Right lobe of liver (tissue), 6 donors: ENCODE measurements at places on chromosomes 16 and 17. TPM values are rescaled to one million over a fixed set of nuclear protein-coding genes. Genes with fewer than 3 reads are reported as not detected.

The CD300LB gene
- total RNA-seq, result 0.15 TPM

The HSPB9 gene
- 0.43 TPM for total RNA-seq

The CASKIN2 gene
- total RNA-seq, result 11.1 TPM

The SYT17 gene
- total RNA-seq, result 8.7 TPM

The CDC42EP4 gene
- total RNA-seq, result 33.5 TPM

The FMNL1 gene
- 3.7 TPM for total RNA-seq

The PNMT gene
- not detected for total RNA-seq

The DYNLRB2 gene
- 0.64 TPM for total RNA-seq

The NEUROD2 gene
- total RNA-seq, result not detected

The TP53TG3C gene
- not detected for total RNA-seq

GRCh38 chr17:78234261-78234865, 2.9 kb downstream of the TMEM235 start:
- no peak for DNase-seq
- no peak overlapping the region for H3K4me3 ChIP-seq
- H3K27me3 ChIP-seq, result no peaks in the 10 kb centered on the region
- no peaks in the 10 kb centered on the region for H3K36me3 ChIP-seq
- no peaks in the 10 kb centered on the region for H3K4me1 ChIP-seq

- no peak for DNase-seq
- no peaks in the 10 kb centered on the region for H3K36me3 ChIP-seq
- H3K27me3 ChIP-seq, result no peaks in the 10 kb centered on the region
- no peak overlapping the region for H3K27ac ChIP-seq
- H3K4me3 ChIP-seq, result no peak overlapping the region
- no peaks in the 10 kb centered on the region for H3K4me1 ChIP-seq
Observed at GRCh38 chr16:28503470-28504259, 3.0 kb downstream of the IL27 start.

GRCh38 chr16:12319428-12320035, 343.0 kb downstream of the SNX29 start:
- H3K27me3 ChIP-seq, result no peaks in the 10 kb centered on the region
- H3K27ac ChIP-seq, result no peak overlapping the region
- DNase-seq, result no peak
- no peaks in the 10 kb centered on the region for H3K36me3 ChIP-seq
- H3K4me3 ChIP-seq, result no peak overlapping the region

GRCh38 chr17:5203908-5204294, 12.2 kb upstream of the ZNF594 start:
- H3K4me3 ChIP-seq, result no peak overlapping the region
- DNase-seq, result no peak
- H3K27ac ChIP-seq, result no peak overlapping the region
- no peaks in the 10 kb centered on the region for H3K27me3 ChIP-seq
- H3K4me1 ChIP-seq, result no peaks in the 10 kb centered on the region

- H3K27me3 ChIP-seq, result no peaks in the 10 kb centered on the region
- DNase-seq, result no peak
- no peaks in the 10 kb centered on the region for H3K4me1 ChIP-seq
- no peak overlapping the region for H3K4me3 ChIP-seq
Observed at GRCh38 chr17:75722076-75722475, 817 bp downstream of the ITGB4 start.

GRCh38 chr17:79050551-79050950, 24.1 kb upstream of the ENGASE start:
- H3K36me3 ChIP-seq, result no peaks in the 10 kb centered on the region
- no peaks in the 10 kb centered on the region for H3K4me1 ChIP-seq
- H3K27ac ChIP-seq, result no peak overlapping the region
- DNase-seq, result no peak
- H3K27me3 ChIP-seq, result no peaks in the 10 kb centered on the region
- no peak overlapping the region for H3K4me3 ChIP-seq

GRCh38 chr17:73111386-73111785, 18.9 kb upstream of the SLC39A11 start:
- H3K27ac ChIP-seq, result no peak overlapping the region
- no peak overlapping the region for H3K4me3 ChIP-seq
- no peaks in the 10 kb centered on the region for H3K36me3 ChIP-seq
- no peak for DNase-seq
- H3K4me1 ChIP-seq, result no peaks in the 10 kb centered on the region
- H3K27me3 ChIP-seq, result no peaks in the 10 kb centered on the region

GRCh38 chr17:33888455-33888854, 366.6 kb upstream of the CCL2 start:
- H3K36me3 ChIP-seq, result no peaks in the 10 kb centered on the region
- H3K4me1 ChIP-seq, result no peaks in the 10 kb centered on the region
- no peaks in the 10 kb centered on the region for H3K27me3 ChIP-seq
- H3K27ac ChIP-seq, result no peak overlapping the region

GRCh38 chr16:29310852-29311314, 95.6 kb downstream of the NPIPB11 start:
- H3K36me3 ChIP-seq, result no peaks in the 10 kb centered on the region
- H3K4me3 ChIP-seq, result no peak overlapping the region
- H3K4me1 ChIP-seq, result no peaks in the 10 kb centered on the region
- H3K27ac ChIP-seq, result peak overlapping the region; percentile 47
- H3K27me3 ChIP-seq, result no peaks in the 10 kb centered on the region

- DNase-seq, result no peak
- no peak overlapping the region for H3K4me3 ChIP-seq
- H3K4me1 ChIP-seq, result no peaks in the 10 kb centered on the region
- H3K27ac ChIP-seq, result no peak overlapping the region
- no peaks in the 10 kb centered on the region for H3K27me3 ChIP-seq
Observed at GRCh38 chr16:52265446-52265861, 281.5 kb downstream of the TOX3 start.

DNA sequence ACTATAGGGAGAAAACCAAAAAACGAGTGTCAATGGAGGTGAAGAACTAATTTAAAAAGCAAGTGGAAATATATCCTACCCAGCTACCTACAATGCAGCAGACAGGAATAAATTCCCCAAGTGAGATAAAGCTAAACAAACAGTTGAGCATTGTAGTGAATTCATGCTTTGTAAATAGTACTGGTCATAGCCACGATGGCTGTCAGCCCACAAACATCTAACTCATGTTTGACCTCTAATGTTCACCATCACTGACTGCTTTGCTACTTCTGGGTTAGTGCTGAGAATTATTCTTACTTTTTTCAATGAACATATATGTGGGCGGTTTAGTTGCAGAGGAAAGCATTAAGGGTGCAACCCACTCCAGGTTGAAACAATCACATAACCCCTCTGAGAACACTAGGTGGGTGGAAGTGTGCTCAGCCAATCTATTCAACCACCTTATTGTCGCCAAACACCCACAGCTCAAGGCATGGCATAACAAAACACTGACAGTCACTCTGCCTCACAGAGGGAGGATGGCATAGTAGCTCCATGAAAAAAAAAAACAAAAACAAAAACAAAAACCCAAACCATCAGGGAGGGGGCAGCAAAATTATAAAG, 264.1 kb downstream of the ZFHX3 start:
- H3K4me3 ChIP-seq, result no peak overlapping the region
- no peak overlapping the region for H3K27ac ChIP-seq
- no peaks in the 10 kb centered on the region for H3K4me1 ChIP-seq
- DNase-seq, result no peak

GRCh38 chr16:71218306-71218963, 12.1 kb downstream of the HYDIN start:
- no peak overlapping the region for H3K4me3 ChIP-seq
- H3K27me3 ChIP-seq, result no peaks in the 10 kb centered on the region
- H3K27ac ChIP-seq, result no peak overlapping the region
- no peaks in the 10 kb centered on the region for H3K36me3 ChIP-seq

DNA sequence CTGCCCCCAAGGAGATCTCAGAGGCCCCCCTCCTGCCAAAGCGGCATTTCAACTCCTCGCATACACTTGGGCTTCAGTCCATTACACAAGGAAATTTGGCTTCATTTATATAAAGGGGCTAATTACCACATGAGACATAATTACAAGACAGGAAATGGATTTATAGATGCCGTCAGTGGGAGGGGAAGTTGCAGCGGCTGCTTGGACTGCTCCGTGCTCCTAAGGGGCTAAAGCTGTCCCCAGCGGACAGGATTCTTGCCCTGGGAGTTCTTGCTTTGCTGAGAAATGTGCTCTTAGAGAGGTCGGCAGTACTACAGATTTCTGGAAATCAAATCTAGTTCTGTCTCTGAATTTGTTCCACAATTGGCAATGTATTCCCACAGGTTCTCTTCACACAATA, 57.2 kb upstream of the NLK start:
- H3K36me3 ChIP-seq, result no peaks in the 10 kb centered on the region
- no peaks in the 10 kb centered on the region for H3K4me1 ChIP-seq
- no peak overlapping the region for H3K4me3 ChIP-seq
- H3K27me3 ChIP-seq, result no peaks in the 10 kb centered on the region

DNA sequence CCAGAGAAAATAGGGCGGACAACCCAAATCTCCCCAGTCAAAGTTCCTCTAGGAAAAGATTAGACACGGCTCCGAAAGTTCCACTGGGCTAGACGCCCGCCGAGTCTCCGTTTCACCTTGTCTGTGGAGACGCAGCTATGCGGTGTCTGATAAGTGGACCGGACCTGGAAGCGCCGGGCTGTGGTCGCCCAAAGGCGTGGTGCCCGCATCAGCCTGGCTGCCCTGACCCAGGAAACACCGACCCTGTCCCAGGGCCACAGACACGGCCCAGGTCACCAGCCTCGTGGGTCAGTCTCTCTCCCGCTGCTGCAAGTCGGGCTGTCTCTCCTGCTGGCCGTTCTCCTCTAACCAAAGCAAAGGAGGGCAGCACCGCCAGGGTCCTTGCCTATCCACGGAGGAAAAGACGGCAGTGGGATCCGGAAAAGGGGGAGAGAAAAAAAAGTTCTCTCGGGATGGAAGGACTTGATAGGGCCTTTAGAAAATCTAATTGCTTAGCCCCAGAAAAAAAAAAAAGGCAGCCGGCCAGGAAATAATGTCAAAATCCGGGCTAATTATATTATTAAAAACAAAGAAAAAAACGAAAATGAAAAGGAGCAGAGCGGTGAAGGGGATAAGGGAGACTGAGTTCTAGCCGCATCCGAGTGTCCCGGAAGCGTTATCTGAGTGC, 13.9 kb upstream of the FOXF1 start:
- peaks cover 40% of the 10 kb centered on the region for H3K27me3 ChIP-seq
- no peak for DNase-seq
- no peaks in the 10 kb centered on the region for H3K36me3 ChIP-seq
- H3K4me1 ChIP-seq, result no peaks in the 10 kb centered on the region

- H3K36me3 ChIP-seq, result no peaks in the 10 kb centered on the region
- H3K27ac ChIP-seq, result peak overlapping the region; percentile 48
- no peaks in the 10 kb centered on the region for H3K27me3 ChIP-seq
- H3K4me1 ChIP-seq, result no peaks in the 10 kb centered on the region
- DNase-seq, result no peak
Observed at GRCh38 chr17:63997341-63998048, 656 bp upstream of the PRR29 start.

GRCh38 chr17:53137869-53138268, 684.9 kb upstream of the KIF2B start:
- H3K27me3 ChIP-seq, result peaks cover 10% of the 10 kb centered on the region
- no peak for DNase-seq
- H3K4me3 ChIP-seq, result no peak overlapping the region
- H3K4me1 ChIP-seq, result no peaks in the 10 kb centered on the region
- H3K27ac ChIP-seq, result no peak overlapping the region
- H3K36me3 ChIP-seq, result no peaks in the 10 kb centered on the region

- H3K4me1 ChIP-seq, result no peaks in the 10 kb centered on the region
- H3K27ac ChIP-seq, result no peak overlapping the region
- H3K36me3 ChIP-seq, result no peaks in the 10 kb centered on the region
- no peaks in the 10 kb centered on the region for H3K27me3 ChIP-seq
- H3K4me3 ChIP-seq, result no peak overlapping the region
- DNase-seq, result no peak
Observed at GRCh38 chr16:49958448-49958847, 66.6 kb upstream of the CNEP1R1 start.

DNA sequence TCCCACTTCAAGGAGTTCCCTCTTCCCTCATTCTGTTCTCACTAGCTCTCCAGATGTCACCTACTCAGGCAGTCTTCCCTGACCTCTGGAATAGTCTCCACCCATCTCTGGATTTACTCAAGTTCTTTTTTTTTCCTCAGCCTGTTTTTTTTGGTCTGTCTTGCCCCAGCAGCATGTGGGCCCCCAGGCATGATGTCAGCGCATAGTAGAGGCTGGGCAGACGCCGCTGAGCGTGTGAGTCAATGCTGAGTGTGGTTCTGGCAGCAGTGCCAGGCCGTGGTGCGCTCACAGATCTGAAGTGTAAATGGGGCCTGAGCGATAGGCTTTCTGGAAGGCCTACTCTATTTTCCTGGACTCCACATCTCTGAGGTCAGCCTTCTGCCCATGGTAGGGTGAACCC, 2.7 kb upstream of the KCNJ18 start:
- no peaks in the 10 kb centered on the region for H3K27me3 ChIP-seq
- H3K4me1 ChIP-seq, result no peaks in the 10 kb centered on the region
- no peak overlapping the region for H3K4me3 ChIP-seq
- no peaks in the 10 kb centered on the region for H3K36me3 ChIP-seq
- no peak for DNase-seq

DNA sequence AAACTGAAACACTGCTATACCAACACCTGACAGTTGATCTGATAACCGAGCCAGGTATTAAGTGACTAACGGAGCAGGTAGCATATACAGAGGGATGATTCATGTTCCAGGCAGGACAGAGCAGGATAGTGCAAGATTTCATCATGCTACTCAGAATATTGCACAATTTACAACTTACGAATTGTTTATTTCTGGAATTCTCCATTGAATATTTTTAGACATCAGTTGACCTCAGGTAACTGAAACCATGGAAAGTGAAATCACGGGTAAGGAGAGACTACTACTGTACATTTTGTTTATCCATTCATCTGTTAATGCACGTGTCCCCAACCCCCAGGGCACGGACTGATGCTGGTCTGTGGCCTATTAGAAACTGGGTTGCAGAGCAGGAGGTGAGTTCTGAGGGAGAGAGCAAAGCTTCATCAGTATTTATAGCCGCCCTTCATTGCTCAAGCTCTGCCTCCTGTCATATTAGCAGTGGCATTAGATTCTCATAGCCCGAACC, 14.5 kb upstream of the PPM1E start:
- H3K4me3 ChIP-seq, result no peak overlapping the region
- DNase-seq, result no peak
- no peaks in the 10 kb centered on the region for H3K4me1 ChIP-seq
- no peaks in the 10 kb centered on the region for H3K36me3 ChIP-seq

GRCh38 chr17:32626379-32626791, 139.6 kb downstream of the CDK5R1 start:
- DNase-seq, result no peak
- H3K27ac ChIP-seq, result no peak overlapping the region

DNA sequence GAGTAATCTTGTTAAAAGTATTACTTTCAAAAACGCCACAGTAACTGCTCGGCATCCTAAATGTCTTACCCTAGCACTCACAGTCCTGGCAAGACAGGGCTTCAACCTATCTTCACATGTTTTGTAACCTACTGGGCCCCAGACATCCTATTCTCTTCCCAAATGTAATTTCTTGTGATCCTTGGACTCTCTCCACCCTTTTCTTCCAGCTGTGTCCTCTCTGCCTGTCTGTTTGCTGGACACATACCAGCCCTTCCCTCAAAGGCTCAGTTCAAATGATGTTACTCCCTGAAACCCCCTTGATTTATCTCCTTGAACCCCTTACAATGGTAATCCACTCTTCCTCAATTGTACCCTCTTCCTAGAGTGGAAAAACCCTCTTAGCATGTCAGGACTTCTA, 60.1 kb upstream of the CNEP1R1 start:
- H3K27ac ChIP-seq, result no peak overlapping the region
- DNase-seq, result no peak
- no peak overlapping the region for H3K4me3 ChIP-seq
- H3K36me3 ChIP-seq, result no peaks in the 10 kb centered on the region

- no peaks in the 10 kb centered on the region for H3K27me3 ChIP-seq
- no peak overlapping the region for H3K4me3 ChIP-seq
- DNase-seq, result no peak
- no peaks in the 10 kb centered on the region for H3K4me1 ChIP-seq
- no peak overlapping the region for H3K27ac ChIP-seq
Observed at GRCh38 chr17:79645022-79645776, 34.3 kb upstream of the RBFOX3 start.
